Activated T-helper 1 cell treated with anti-CD3 and anti-CD28 coated beads, Interleukin-2, amount 50 U/mL, for 16 hours (primary cell): ENCODE measurements at places on chromosomes 7 and 10.

DNA sequence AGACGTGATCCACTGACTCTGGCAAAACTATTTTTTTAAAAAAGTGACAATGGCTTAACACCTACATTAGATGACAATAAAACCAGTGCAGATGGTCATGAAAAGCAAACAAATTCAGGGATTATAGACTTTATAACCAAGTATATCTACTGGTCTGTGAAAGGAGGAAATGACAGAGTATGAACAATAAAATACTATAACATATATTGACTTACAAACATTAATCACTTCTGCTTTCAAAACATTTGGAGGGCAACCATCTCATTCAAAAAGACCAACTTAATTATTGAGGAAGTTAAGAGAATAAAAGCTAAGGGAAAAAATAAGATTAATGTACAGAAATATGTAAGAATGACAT, 34.8 kb downstream of the JMJD1C start:
- no peak for DNase-seq

- DNase-seq = no peak
Observed at GRCh38 chr10:5603091-5603847, 63.1 kb downstream of the ASB13 start.

- no peak for DNase-seq
Observed at GRCh38 chr10:48818861-48819520, 120.6 kb downstream of the LRRC18 start.

DNA sequence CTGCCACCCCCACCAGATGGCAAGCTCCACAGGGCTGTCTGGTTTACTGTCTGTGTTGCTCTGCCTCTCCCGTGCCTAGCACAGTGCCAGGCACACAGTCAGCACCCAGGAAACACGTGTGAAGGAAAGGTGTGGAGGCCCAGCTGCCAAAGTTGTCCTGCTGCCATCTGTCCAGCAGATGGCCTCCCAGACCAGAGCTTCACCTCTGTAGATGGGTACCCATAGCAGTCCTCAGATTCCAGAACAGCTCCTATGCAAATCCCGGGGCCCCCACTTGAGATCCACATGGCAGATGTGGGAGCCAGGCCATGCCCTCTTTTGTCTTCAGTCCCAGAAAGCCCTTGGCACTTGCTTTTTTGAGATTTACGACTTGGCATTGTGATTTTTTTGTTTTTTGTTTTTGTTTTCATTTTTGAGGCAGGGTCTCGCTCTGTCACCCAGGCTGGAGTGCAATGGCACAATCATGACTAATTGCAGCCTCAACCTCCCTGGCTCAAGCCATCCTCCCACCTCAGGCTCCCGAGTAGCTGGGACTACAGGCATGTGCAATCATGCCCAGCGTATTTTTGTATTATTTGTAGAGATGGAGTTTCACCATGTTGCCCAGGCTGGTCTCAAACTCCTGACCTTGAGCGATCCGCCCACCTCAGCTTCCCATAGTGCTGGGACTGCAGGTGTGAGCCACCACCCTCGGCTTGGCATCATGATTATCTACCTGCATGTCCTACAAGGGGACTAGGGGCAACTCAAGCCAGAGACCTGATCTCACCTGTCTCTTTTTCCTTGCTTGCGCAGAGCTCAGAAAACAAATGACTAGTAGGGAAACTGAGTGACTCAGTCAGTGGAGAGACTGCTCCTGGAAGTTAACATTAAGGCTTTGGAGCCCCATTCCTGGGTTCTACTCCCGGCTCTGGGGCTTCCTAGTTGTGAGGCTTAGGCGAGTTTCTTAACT, 16.9 kb upstream of the PALD1 start:
- DNase-seq = no peak

DNA sequence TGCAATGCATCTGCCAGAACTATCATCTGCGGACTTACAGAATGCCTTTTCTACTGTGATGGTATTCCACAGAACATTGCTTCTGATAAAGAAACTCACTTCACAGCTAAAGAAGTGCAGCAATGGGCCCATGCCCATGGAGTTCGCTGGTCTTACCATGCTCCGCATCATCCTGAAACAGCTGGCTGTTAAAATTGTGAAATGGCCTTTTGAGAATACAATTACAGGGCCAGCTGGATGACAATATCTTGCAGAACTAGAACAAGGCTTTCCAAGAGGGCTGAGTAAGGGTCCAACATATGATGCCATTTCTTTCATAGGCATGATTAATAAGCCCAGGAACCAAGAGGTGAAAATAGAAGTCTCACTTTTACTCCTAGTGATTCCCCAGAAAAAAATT, 104.1 kb upstream of the ADCY1 start:
- no peak for DNase-seq

GRCh38 chr10:133420028-133420427, 4.4 kb downstream of the SPRN start:
- no peak for DNase-seq

GRCh38 chr7:47968847-47969774, 10.3 kb downstream of the HUS1 start:
- DNase-seq = peak; percentile 16

- no peak for DNase-seq
Observed at GRCh38 chr10:13347043-13347499, 1.0 kb downstream of the SEPHS1 start.

- DNase-seq = no peak
Observed at GRCh38 chr10:52807803-52808202, 35.2 kb upstream of the MBL2 start.

DNA sequence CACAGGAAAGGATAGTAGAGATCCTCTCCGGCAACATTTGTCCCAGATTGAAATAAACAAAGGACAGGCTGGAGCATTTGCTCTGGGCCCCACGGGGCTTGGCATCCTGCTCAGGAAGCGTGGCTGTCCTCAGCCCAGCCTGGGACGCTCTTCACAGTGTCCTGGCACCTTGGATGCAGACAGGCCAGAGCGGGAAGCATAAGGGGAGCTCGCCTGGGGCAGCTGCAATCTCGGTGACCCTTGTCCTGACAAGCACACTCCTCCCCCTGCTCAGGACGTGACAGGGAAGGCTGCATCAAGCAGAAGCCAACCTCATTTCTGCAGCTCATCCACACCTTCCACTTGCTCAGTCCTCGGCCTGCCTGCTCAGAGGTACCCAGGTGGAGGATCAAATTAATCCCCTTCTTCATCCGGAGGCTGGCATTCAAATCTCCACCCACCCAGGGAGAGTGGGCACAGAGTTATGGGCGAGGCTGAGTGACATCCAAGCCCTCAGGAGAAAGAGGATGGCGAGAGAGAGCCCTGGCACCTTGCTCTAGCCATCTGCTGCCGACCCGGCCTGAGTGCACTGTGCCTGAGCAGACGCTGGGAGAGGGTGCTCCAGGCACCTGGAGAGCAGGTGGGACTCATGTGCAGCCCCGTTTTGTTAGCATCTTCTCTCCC, 47.6 kb downstream of the ABRAXAS2 start:
- DNase-seq = no peak

GRCh38 chr10:126066456-126066855, 170.1 kb downstream of the FANK1 start:
- no peak for DNase-seq

DNA sequence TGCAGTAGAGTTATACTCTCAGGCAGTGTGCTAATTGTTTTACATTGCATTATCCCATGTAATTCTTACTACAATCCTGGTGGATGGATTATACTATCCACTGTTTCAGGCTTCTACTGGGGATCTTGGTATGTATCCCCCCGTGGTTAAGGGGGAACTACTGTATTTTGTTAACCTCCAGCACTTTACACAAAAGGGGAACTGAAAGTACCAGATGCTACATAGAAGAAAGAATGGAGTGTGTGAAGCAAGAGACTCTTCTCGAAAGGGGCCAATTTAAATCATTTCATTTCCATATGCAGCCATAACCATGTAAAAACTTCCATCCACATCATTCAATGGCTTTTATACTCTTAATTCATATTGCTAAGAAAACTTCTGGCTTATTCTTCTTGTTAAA, 69.4 kb downstream of the C1GALT1 start:
- DNase-seq = no peak

DNA sequence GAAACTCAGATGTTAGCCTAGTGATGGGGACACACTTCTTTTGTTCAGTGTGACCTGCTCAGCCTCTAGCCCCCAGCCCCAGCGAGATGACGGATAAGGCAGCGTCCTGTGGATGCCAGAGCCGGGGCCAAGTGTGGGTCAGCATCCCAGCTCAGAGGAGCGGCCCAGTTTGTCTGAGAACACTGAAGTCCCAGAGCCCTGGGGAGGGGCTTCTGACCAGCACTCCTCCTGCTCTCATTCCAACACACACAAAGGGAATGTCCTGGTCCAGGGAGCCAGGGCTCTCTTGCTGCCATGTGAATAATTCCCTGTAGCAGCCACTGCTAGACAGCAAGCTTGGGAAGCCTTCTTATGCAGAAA, 4.5 kb upstream of the ATP6V0E2 start:
- DNase-seq = no peak

GRCh38 chr7:78493401-78493800, 694.8 kb downstream of the PHTF2 start:
- DNase-seq = no peak

- DNase-seq = no peak
Observed at GRCh38 chr7:51569581-51569980, 253.0 kb upstream of the COBL start.

DNA sequence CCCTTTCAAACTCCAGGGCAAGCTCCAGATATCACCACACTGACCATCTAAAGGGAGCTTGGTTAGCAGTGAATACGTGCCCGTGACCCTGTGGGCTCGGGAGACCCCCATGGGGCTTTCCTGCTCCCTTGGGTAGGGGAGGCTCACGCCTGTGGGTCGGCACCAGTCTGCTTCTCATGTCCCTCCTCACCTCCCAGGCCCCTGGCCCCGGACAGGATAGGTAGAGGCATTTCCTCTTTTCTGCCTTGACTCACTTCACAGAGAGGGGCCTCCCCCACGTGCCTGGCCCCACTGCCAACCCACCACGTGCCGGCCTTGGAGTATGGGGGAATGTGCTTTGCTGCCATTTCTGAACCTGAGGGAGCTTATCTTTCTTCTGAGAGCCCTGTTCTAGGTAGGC, 131.3 kb upstream of the FAM20C start:
- DNase-seq = no peak

DNA sequence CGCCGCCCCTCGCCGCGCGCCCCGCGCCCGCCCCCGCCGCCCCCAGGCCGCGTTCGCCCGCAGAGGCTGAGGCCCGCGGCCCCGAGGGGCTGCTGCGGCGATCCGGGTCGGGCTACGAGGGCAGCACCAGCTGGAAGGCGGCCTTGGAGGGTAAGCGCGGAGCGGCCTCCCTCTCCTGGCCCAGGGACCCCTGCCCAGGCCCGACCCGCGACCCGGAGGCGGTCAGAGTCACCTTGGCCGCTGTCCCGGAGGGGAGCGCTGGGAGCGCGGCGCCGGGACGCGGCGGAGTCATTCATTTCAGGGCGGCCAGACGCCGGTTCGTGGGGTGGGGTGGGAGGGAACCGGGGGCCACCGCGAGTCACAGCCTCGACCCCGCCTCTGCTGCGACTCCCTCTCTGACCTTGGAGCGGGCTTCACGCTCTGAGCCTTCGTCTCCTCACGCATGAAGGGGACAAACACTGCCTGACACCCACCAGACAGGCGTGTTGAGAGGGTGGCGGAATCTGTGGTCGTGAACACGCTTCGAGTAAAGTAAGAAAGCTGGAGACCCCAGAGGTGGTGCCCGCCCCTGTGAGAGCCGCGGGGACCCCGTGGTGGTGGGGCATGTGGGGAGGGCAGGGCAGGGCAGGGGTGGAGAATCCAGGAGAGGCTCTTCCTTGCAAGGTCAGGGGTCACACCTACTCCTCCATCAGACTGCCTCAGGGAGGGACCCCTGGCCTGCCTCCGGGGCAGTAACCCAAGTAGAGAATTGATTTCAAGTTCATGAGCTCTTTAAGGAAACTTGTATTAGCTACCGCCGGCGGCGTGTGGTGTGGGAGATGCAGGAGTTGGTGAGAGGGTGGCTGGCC, 707 bp downstream of the CLEC2L start:
- no peak for DNase-seq

- DNase-seq = no peak
Observed at GRCh38 chr7:51666751-51667150, 350.1 kb upstream of the COBL start.

DNA sequence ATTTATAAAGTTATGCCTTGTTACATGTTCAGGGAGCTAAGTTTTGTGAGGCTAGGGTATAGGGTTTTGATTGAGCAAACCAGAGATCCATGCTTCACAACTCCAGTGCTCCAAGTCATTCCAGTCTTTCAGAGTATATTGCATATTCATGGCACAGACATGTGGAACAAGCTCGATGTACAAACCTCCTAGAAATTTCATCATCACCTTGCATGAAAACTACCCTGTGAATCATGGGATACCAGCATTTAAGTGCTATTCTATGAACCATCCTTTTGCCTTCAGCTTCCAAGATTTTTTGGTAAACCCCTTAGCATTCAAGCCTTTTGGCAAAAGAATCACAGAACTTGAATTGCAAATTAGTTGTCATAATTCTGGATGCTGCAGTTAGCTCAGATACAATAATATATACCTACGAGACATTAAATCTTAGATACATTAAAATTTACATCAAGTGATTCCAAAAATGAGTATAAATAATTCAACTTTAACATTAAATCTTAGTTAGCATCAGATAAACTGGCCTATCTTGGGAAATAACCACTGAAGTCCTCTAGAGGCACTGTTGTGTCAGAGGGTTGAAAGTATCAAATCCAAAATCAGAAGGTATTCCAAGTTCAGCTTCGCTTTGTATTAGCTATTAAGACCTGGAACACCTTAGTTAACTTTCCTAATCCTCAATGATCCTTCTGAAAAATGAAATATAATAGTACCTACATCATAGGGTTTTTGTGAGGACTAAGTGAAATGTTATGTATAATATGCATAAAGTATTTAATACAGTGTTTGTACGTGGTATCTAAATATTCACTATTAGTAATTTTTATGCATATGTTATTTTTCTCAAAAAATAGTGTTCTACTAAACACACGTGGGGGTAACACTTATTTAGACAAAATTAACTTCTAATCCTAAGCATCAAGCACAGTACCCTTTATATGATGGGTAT, 55.5 kb upstream of the CABCOCO1 start:
- DNase-seq = no peak

DNA sequence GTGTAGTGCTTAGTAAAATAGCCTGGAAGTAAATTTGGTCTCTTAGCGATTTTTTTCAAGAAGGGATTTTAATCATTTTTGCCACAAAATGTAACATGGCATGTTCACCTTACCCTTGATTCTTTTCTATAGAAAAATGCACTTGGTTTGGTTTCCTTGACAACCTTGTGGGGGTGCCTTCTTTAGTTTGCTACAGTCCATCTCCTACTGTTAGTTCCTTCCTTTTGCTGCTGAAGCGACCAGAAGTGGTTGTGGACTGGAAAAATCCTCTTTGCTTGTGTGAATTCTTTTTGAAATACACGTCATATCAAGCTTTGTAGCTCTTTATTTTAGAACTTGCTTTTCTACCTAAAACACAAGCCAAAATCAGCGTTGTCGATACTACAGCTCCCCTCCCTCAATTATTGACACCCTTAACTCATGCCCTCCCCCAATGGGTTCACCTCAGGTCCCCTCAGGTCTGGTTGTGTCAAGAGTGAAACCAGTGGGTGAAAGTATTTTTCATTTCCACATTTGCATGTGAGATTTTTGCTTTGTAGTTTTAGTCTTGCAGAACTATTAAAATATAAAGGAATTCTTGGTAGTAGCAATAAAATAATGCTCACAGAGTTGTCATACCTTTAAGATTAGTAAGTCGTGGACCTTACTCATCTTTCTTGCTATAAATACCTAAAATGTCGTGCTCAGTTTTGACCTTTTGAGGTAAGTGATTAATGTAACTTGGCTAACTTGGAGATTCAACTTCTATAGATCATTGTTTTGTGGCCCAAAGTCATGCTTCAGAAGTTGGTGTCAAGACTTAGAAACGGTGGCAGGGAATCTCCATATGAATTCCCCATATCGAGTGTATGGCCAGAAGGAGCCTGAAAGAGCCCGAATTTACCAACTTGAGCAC, 1.5 kb downstream of the ACTR3B start:
- no peak for DNase-seq
